Left ventricle myocardium superior (tissue), 1 donor: ENCODE measurements at places on chromosomes 16 and 17.
A peak's percentile ranks its signal among the peaks of the same experiment; 100 is the strongest.

GRCh38 chr17:82334622-82335394, 1.2 kb upstream of the SECTM1 start:
- no peak for DNase-seq

GRCh38 chr16:85819245-85819644, 19.8 kb downstream of the COX4I1 start:
- DNase-seq: peak; percentile 85

DNA sequence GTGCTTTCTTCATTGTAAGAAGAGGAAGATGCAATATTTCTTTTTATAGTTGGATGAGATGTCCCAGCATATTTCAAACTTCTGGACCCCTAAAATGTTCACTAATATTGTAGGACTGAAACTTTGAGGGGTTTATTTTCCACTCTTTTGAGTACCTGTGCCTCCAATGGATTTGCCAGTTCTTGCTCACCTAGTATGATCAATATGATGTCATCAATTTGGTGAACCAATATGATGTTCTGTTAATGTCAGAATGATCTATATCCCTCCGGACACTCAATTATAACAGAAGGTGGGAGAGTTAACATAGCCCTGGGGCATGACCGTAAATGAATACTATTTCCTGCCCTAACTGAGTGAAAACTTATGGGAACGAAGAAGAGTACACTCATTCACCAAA, 178.3 kb downstream of the CBLN1 start:
- DNase-seq: no peak

GRCh38 chr17:10638151-10638550, 19.0 kb downstream of the MYH3 start:
- DNase-seq: no peak

DNA sequence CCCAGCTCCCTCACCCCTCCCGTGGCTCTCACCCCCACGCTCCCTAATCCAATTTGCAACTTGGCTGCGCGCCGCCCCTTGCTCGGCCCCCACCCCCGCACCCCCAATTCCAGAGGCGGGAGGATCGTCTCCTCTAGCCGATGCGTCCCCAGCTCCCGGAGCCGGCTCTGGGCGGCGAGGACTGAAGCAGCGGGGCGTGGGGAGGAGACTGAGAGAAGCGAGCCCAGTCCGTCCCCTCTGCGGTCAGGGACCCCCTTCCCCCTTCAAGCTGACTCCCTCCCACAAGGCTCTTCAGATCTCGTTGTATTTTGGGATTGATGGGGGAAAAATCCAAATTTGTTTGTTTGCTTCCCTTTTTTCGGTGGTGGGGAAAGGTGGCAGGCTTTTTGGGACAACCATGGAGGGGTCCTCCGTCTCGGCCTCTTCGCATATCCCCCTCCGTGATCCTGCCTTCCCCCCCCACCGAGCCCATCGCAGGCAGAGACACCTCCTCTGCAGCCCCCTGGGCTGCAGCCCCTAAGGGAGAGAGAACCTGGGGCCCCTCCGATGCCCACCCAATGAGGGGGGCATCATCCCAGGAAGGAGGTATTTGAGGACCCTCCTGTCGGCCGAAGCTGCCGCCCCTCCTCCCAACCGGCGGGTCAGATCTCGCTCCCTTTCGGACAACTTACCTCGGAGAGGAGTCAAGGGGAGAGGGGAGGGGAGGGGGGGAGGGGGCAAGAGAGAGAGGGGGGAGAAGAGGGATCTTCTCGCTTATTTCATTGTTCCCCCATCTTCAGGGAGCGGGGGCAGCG, 466 bp downstream of the NEUROD2 start:
- no peak for DNase-seq
